ENCODE measurements at places on chromosomes 5 and 9.

DNA sequence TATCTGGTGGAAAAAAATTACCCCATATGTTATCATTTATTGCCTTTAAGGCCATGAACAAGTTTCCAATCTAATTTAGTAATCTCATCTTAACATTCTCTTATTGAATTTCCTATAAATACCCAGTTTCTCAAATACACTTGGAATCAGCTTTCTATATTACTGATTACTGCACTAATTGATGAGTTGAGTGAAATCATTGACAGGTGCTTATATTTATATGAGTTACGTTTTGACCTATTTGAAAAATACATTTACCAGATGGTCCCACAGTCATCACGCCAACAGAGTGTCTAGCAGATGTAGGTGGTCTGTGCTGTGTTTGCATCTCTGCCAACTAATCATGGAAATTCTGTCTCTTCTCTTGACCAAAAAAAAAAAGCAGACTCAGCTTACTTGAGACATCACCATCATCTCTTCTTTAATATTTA lies 307.3 kb upstream of the NREP start:
- no peak for DNase-seq

DNA sequence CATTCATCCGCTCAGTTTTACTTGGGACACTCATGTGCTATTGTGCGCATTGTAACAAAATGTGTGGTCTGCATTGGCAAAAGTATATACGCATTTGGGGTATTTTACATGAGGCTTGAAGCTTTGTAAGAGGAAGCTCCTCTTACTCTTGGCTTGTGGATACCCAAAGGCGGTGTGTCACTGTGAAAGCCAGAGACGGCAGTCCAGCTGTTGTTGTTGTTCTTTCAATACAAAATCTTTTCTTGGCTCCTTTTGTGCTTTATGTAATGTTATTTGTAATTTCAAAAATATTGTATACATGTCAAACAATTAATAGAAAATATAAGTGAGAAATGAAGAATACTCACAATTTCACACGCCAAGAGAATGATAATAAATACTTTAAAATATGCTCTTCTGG lies 128.3 kb upstream of the MOCS2 start:
- DNase-seq, result no peak

GRCh38 chr5:54317511-54318260 lies 7.3 kb upstream of the ARL15 start:
- DNase-seq, result no peak

DNA sequence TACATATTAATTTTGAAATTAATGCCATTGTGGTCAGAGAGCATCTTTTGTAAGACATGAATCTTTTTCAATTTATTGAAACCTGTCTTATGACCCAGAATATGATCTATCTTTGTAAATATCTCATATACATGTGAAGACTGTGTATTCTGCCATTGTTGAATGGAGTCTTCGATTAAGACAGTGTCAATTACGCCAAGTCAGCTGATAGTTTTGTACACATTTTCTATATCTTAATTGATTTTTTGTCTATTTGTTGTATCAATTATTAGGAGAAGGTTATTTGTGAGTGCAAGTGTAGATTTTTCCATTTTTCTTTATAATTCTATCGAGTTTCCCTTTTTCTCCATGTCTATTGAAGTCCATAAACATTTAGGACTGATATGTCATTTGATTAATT lies 471.6 kb downstream of the MED10 start:
- no peak for DNase-seq

GRCh38 chr9:93451849-93452709 lies 594 bp downstream of the FAM120A start:
- peak; percentile 21 for DNase-seq

DNA sequence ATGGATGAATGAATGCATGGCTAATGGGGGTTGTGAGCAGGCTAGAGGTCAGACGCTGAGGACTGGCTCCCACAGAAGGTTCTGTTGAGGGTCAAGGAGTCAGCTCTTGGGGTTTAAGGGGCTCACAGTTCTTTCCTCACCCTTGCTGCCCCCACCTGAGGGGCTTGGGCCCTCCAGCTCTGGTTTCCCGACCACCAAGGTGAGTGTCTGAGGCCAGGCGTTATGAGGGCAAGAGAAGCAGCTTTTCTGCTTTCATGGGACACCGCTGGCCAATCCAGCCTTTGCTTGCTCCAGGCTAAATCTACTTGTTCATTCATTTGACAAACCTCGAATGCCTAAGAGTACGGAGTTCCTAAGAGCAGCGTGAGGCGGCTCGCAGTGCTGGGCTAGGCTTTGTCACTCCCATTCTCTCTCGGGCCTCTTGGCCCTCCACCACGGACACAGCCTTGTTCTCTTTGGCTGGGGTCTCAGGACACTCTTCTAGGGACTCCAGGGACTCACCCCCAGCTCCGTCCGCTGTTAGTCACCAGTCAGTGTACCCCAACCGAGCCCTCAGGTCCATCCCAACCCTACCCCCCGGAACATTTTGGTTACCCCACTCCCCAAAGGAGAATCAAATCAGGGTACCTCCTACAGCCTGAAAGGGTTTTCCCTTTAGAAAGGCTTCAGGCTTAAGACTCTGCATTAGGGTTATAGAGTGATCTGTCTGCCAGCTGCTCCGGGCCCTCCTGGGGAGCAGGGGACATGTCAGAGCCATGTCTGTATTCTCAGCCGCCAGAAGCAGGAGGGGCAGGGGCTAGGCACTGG lies 210.1 kb upstream of the MVB12B start:
- no peak for DNase-seq

DNA sequence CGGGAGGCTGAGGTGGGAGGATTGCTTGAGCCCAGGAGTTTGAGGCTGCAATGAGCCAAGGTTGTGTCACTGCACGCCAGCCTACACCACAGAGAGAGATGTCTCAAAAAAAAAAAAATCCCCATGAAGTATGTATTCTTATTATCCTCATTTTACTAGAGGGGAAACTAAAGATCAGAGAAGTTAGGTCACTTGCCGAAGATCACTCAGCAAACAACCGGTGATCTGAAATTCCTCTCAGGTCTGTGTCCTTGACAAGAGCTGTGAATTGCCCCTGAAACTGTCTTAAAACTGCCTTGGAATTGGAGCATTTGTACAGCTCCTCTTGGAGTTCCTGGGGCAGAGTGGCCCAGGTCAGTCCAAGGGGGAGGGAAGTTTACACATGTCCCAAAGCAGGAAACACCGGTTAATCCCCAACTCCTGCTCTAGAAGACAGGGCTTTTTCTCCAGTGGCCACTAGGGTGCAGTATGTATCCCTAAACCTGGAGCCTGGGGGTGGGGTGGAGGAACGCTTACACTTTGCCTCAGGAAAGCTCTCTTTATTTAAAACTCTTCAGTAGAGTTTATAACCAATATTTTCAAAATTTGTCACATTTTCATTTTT lies 27.6 kb downstream of the AQP7 start:
- peak; percentile 52 for DNase-seq

DNA sequence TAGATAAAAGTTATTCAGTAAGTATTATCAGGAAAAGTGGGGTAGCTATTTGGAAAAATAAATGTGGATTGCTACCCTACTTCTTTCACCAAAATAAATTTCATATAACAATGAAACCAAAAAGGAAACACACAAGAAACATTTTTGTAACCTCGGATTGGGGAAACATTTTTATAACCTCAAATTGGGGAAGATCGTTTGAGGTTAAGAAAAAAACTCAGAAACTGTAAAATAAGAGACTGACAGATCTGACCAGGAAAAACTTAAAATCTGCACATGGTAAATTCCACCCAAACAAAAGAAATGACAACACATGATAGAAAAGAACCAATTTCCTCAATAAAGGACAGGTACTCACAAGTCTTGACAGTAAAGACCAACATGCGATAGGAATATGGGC lies 13.5 kb downstream of the EFCAB9 start:
- DNase-seq, result no peak

GRCh38 chr9:92616655-92617111 lies 53.2 kb downstream of the IPPK start:
- DNase-seq, result no peak

DNA sequence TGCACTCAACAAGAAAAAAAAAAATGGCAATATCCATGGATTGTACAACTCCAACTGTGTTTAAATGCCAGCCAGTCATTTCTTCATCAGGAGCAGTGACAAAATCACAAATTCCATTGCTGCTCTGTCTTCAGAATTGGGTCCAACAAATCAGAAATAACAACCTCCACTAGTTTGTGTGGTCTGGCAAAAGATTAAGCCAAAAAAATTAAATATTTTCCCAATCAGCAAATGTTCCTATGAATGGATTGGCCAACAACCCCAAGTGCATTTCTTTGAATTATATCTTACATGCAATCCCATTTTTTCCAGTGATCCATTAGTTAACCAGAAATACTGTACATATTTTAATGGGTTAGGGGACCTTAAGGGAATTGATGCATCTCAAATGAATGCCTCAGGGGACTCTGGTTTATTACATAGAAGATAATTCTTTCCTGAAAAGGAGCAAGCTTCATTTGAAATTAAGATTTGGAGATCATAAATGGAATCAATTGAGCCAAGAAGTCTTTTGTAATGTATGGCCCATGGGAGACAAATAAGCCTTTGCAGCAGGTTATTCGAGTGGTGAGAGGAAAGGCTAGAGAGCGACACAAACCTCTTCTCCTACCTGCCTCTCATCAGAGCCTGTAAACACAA lies 131.8 kb downstream of the TLE1 start:
- no peak for DNase-seq

DNA sequence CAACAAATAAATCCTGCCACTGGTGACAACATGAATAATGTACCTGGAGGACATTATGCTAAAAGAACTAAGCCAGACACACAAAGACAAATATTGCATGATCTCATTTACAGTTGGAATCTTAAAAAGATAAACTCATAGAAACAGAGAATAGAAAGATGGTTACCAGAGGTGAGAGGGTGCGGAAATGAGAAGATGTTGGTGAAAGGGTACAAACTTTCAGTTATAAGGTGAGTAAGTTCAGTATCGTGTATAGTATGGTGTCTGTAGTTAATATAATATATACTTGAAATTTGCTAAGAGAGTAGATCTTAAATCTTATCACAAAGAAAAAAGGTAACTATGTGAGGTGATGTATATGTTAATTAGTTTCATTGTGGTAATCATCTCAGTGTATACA lies 63.3 kb downstream of the PRRC1 start:
- no peak for DNase-seq

- DNase-seq, result no peak
Observed at GRCh38 chr5:58074222-58074621, 385.7 kb downstream of the PLK2 start.

- DNase-seq, result no peak
Observed at GRCh38 chr9:29456940-29457339, 1883.7 kb upstream of the C9orf72 start.

DNA sequence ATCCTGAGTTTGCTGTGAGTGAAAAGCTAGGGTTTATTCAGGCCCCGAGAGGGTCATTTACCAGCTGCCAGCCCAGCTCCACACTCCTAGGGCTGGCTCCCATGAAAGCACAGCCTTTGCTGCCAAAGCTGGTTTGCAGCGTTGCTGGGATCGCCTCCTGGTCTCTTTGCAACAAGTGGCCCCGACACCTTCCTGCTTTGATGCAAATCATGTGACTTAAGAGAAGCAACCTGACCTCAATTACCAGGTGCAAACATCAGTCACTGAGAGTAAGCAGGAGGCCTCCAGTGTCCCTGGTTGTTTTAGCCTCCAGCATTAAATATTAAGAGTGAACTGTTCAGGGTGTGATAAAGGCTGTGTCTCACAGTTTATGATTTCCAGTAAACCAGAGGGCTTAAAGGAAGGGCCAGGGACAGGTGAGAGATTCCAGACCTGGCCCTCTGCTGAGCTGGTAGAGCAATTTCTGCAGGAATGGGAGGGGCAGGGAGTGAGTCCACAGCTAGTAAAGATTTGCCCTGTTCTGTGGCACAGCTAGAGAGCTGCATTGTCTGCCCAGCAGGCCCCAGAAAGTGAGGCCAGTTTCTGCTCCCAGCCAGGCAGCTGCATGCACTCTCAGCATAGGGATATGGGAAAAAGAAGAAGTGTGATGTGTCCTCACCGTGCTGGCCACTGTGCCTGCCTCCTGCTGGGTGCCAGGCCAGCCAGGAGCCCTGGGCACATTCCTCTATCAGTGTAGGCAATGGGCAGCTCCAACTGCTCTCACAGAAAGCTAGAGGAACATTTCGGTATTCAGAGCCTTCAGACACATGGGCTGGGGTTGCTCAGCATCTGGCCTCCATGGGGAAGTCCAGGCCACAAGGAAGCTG lies 58.0 kb downstream of the SLC22A5 start:
- DNase-seq, result peak; percentile 39

GRCh38 chr5:132788508-132788907 lies 11.5 kb upstream of the SEPTIN8 start:
- DNase-seq, result no peak

DNA sequence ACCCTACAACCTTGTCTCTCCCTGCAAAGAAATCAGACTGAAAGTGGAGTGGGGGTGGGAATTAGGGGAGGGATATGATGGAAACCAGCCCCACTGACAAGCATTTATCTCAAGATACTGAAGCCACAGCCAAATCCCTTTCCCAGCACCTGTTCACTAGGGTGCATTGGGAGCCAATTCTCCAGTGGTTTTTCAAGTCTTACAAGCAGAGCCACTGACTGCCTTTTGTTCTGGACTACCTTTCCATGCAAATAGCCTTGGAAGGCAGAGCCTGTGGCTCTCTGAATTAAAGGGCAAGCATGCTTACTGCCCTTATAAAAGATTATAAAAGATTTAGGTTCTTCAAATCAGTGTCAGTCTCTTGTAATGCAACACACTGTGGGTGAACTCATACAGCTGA lies 8.8 kb upstream of the GGTA1 start:
- no peak for DNase-seq

GRCh38 chr5:58860680-58861079 lies 277.8 kb downstream of the RAB3C start:
- DNase-seq, result no peak

DNA sequence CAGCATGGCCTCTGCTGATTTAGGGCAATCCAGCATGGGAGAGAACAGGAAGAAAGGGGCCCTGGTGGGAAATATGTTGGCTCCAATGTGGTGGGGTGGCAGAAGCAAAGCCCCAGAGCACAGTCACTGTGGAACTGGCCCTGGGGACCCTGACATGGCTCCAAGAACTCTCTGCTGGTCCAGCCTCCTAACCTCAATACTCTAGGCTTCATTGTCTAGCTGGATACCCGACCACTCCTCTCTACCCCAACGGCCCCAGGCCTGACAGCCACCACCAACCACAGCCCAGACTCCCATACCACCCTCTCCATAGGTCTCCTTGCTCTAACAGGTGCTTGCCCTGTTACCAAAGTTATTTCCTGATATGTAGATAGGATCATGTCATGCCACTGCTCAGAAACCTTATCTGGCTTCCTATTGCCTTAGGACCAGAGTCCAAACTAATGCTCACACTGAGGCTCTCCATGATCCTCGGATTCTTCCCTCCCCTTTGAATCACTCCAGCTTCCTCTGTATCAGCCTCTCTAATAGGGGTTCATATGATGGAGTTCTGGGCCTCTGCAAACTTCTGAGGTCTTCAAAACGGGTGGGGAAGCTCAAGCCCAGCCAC lies 12.9 kb downstream of the ACSL6 start:
- no peak for DNase-seq

GRCh38 chr9:78871452-78872331 lies 574.8 kb downstream of the PSAT1 start:
- no peak for DNase-seq

DNA sequence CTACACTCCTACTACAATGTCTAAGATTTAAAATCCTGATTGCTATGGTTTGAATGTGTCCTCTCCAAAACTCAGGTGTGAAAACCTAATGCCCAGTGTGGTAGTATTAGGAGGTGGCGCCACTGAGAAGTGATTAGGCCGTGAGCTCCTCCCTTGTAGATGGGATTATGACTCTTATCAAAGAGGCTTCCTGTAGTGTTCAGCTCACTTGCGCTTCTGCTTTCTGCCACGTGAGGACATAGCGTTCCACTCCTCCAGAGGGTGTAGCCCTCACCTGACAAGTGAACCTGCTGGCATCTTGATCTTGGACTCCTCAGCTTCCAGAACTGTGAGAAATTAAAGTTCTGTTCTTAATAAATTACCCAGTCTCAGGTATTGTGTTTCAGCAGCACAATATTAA lies 33.0 kb upstream of the WHRN start:
- DNase-seq, result peak; percentile 8

All from COR-L47 (cell line).